ENCODE measurements at places on chromosomes 1 and 21.

- DNase-seq: no peak
Measured at GRCh38 chr1:35915693-35916092, 15.2 kb upstream of the AGO3 start.

DNA sequence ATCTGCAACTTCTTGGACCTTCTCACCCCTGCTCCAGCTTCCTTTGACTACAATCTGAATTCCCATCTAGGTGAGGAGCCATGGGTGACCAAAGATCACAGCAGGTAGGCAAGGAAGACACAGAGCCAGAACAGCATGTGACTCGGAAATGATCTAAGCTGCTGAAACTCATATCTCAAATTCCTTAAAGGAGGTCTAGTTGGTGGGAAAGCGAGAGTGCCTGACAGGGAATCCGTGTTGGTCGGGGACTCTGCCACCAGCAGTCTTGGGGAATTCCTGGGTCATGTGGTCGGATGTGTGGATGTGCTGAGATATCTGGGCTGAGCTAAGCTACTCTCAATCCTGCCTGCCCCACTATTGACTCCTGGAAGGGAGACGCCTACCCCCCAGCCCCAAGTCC, 3.2 kb upstream of the NUAK2 start:
- no peak for DNase-seq

GRCh38 chr1:201795066-201795465, 33.9 kb upstream of the IPO9 start:
- peak; percentile 7 for DNase-seq

GRCh38 chr1:101311146-101311920, 74.5 kb downstream of the S1PR1 start:
- DNase-seq: no peak

DNA sequence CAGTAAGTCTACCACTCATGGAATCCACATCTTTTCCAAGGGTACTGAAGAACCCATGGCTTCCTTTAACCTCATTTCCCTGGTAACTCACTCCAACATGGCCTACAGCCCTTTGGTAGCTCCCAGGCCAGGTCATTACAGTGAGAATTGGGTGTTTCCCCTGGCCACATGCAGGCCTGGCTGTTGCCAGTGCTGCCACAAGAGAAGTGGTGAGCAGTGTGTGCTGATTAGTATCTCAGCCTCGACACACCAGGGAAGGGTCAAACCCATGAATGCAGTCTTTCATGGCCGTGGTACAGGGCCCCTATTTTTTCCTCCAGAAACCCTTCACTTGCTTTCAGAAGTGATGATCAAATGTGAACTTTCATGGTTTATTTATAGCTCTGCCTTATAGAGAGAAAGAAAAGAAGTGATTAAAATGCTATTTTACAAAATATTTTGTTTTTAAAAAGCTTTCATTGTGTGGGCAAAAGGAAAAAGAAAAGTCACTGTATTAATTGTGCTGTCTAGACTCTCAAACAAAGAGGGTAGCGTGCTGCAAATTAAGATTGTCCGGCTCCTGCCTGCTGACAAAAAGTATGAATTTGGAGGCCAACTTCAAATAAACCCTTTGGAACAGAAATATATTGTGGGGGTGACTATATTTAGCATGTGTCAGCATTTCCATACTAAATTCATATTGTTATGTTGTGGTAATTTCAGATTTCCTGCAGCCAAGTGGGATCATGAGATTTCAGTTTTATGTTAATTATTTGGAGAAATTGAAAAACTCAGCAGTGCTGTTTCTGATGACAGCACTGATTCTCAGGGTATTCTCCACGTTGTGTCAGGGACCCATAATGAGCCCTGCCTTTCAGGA, 62.0 kb upstream of the HOOK1 start:
- no peak for DNase-seq

DNA sequence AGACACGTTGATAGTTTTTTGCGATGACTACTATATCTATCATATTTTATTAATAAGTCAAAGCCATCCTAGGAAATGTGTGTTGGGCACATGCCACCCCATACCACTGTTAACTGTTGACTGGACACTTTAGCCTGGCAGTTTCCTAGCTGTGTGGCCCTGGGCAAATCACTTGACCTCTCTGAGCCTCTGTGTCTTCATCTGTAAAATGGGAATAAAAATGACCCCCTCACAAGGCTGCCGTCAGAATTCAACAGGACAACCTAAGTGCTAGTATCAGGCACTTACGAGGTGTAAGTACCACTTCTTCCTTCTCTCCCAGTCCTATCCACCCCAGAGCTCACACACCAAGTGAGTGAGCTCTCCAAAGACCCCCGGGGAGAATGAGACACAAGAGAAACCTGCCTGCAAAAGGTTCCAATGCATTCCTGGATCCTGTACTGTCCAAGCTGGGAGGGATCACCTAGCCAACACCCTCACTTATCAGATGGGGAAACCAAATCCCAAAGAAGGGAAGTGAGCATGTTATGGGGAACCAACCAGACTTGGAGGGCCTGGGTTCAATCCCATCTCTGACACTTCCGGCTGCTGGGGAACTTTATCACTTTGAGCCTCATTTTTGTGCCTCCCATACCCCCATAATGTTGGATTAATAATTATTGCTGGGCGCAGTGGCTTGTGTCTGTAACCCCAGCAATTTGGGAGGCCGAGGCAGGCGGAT, 24.9 kb downstream of the HSPG2 start:
- DNase-seq: no peak

DNA sequence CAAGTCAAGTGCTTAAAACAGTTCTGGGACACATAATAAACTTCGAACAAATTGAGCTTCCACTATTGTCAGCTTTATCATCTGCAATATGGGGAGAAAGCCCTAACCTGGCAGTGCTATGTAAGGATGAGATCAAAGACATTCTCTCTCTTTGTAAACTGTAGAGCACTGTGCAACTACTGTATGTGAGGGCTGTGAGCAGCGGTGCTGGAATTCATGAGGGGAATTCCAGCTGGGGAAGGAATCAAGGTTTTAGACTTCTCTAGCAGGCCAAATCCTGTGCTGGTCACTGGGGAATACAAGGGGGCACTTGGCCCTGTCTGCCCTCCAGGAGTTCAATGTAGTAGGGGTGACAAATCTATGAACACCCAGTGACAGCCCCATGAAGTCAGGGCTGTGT, 9.3 kb downstream of the FAM151A start:
- DNase-seq: no peak

- DNase-seq: no peak
Measured at GRCh38 chr1:93111065-93111464, 32.0 kb downstream of the MTF2 start.

Data from NCI-H526 treated with DMSO at 0.1 percent for 48 hours (cell line).